Activated CD4-positive, alpha-beta T cell treated with anti-CD3 and anti-CD28 coated beads, Interleukin-2, amount 10 ng/mL, durations not matched to agents 7 days and 5 days (primary cell): ENCODE measurements at places on chromosomes 1 and 21.

DNA sequence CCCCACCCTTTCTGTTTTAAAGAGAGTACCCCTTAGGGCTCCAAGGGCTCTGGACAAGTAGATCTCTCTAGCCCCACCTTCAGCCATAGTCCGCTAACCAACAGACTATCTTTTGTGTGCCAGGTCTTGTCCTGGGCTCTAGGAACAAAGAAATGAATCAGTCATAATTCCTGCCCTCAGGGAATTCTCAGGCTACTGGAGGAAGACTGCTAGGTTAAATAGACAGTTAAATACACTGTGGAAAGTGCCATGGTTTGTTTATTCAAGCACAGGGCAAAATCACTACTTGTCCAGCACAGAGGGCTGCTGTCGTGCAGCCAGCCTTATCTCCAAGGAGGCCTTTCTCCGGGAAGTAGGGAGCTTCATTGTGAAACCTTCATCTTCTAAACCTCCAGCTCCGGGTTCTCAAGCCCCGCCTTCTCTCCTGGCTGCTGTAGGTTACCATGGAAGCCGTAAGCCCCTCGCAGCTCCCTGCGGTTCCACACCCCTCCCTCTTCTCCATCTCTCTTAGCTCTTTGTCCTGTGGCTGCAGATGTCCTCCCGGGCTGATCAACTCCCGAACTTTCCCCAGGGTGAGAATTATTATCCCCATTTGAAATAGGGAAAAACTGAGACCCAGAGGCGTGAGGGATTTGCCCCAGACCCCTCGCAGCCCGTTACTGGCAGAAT lies 29.8 kb downstream of the SHISAL2A start:
- peaks cover 24% of the 10 kb centered on the region for H3K4me1 ChIP-seq
- H3K27me3 ChIP-seq: no peaks in the 10 kb centered on the region
- no peak overlapping the region for H3K4me3 ChIP-seq
- H3K27ac ChIP-seq: no peak overlapping the region

GRCh38 chr21:39504230-39504629 lies 52.5 kb downstream of the SH3BGR start:
- no peaks in the 10 kb centered on the region for H3K4me1 ChIP-seq
- no peaks in the 10 kb centered on the region for H3K36me3 ChIP-seq
- H3K27me3 ChIP-seq: no peaks in the 10 kb centered on the region
- no peak for DNase-seq
- H3K27ac ChIP-seq: no peak overlapping the region
- H3K4me3 ChIP-seq: no peak overlapping the region

DNA sequence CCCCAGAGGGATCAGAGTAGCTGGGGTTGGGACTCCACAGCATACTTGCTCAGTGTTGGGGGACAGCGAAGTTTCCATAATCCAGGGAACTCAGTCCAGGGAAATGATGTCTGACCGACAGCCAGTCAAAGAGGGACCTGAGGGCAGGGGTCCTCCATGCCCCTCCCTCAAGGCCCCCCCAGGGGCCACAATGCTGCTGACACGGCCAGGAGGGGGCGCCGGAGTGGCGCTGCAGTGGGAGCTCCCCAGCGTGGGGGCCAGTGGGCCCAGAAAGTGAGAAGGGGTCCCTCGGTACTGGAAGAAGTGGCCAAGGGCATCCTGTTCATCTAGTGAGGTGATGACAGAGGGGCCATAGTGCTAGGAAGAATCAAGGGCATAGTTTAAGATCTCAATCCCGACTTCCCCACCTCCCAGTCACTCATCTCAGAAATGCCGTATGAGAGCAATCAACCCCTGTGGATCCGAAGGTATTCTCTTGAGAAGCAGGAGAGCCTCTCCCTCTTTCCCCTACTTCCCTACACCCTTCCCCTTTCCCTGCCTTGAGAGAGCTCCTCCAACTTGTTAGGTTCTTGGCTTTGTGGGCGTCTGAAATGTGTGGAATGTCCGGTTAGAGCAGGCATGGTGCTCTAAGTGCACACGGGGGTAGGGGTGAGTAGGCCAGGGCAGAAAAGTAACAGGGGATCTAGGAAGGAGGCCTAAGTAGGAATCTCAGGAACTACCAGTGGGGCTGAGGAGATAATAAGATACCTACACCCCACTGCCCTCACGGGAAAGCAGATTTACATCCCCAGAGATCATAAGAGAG lies 4.1 kb downstream of the NUDT17 start:
- no peak overlapping the region for H3K4me3 ChIP-seq
- no peak overlapping the region for H3K27ac ChIP-seq
- DNase-seq: no peak

DNA sequence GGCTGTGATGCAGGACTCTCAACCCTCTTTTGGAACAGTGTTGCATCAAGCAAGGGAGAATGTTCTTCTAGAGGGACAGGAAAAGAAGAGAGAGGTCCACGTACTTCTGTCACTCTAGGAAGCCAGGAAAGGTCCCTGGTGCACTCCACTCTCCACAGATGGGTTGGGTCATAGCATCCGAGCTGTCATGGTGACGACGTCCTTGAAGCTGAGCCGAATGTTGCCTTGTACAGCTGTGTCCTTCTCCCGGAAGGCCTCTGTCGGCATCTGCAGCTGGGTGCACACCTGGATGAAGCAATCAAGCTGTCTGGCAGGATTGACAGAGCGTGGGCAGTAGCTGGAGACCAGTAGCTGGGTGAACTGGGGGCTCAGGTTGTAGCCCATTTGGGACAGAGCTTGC lies 12.5 kb downstream of the MDM4 start:
- no peak overlapping the region for H3K4me3 ChIP-seq
- peaks cover 67% of the 10 kb centered on the region for H3K36me3 ChIP-seq
- DNase-seq: no peak
- H3K27me3 ChIP-seq: no peaks in the 10 kb centered on the region
- H3K4me1 ChIP-seq: peaks cover 27% of the 10 kb centered on the region

GRCh38 chr1:172019976-172020375 lies 178.7 kb downstream of the DNM3 start:
- no peak for DNase-seq
- H3K27me3 ChIP-seq: peaks cover 18% of the 10 kb centered on the region
- no peaks in the 10 kb centered on the region for H3K36me3 ChIP-seq
- H3K4me3 ChIP-seq: no peak overlapping the region

- no peaks in the 10 kb centered on the region for H3K4me1 ChIP-seq
- H3K36me3 ChIP-seq: no peaks in the 10 kb centered on the region
Observed at GRCh38 chr1:199580300-199580699, 447.2 kb upstream of the NR5A2 start.

DNA sequence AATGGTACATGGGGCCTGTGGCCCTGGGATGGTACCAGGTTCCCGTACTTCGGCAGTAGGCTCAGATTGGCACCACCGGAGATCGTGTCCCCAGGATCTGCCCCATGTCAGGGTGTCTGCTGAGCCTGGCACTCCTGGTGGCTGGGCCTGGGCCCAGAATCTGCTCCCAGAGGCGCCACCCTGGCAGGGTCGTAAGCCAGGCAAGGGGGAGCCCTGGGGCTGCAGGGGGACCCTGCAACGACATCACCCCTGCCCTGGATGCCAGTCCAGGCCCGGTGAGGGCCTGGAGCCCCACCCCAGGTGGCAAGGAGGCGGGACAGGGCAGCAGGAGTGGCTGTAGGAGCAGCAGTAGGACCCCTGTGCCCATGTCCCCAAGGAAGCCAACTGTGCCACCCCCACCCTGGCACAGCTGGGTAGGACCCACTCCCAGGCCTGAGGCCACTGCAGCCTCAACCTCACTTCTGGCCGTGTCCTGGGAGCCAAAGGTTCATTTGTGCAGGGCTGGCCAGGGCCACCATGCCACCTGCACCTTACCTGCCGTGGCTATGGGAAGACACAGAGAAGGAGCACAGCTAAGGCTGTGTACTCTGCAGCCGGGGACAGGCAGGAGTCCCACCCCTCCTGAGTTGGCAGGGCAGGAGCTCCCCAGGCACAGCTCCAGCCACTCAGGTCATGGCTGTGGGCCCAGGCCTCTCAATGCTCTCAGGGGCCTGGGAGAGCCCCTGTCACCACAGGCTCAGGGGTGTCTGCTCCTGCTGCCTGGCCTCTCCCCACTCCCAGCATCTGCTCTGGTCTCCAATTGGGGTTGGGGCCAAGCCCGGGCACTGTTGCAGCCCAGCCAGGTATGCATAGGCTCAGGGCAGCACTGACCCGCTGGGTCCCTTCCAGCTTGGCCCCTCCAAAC lies 141.7 kb downstream of the EIF4G3 start:
- no peak overlapping the region for H3K27ac ChIP-seq
- H3K27me3 ChIP-seq: no peaks in the 10 kb centered on the region
- no peaks in the 10 kb centered on the region for H3K4me1 ChIP-seq
- peaks cover 18% of the 10 kb centered on the region for H3K36me3 ChIP-seq
- H3K4me3 ChIP-seq: no peak overlapping the region

DNA sequence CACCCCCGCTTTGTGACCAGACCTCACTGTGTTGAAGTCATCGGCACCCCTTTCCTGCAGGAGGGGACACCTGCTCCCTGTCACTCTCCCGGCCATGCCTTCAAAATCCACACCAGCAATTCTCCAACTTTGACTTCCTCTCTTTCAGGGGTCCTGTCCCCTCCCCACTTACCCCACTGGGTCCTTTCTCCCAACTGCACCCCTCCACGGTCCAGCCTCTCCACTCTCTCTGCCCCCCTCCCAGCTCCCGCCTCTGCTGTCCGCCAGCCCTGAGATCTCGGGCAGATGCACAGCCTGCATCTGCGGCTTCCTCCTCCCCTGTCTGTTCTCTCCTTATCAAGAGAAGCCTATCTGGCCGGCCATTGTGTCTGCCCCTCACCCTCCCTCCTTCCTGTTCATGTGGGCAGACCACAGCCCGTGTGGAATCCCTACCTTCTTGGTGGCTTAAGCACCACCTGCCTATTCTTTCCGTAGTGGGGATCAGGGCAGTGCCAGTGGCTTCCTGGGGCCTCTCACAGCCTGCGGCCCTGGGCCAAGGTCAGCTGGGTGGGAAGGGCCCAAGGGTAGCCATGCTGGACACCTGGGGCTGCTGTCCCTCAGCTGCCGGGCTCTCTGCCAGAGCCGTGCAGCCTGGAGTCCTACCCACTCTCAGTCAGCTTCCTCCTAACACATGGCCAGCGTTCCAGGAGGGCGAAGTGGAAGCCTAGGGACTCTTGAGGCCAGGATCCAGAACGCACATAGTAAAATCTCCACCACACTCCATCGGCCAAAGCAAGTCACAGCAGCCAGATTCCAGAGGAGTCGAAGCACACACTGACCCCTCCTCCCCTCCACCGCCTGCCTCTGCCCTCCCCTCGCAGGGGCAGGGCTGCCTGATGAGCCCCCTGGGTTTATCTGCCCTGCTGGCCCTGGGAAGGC lies 5.1 kb upstream of the HES4 start:
- H3K27ac ChIP-seq: peak overlapping the region; percentile 74
- peaks cover 4% of the 10 kb centered on the region for H3K36me3 ChIP-seq
- H3K4me1 ChIP-seq: peaks cover 31% of the 10 kb centered on the region
- H3K27me3 ChIP-seq: peaks cover 41% of the 10 kb centered on the region

DNA sequence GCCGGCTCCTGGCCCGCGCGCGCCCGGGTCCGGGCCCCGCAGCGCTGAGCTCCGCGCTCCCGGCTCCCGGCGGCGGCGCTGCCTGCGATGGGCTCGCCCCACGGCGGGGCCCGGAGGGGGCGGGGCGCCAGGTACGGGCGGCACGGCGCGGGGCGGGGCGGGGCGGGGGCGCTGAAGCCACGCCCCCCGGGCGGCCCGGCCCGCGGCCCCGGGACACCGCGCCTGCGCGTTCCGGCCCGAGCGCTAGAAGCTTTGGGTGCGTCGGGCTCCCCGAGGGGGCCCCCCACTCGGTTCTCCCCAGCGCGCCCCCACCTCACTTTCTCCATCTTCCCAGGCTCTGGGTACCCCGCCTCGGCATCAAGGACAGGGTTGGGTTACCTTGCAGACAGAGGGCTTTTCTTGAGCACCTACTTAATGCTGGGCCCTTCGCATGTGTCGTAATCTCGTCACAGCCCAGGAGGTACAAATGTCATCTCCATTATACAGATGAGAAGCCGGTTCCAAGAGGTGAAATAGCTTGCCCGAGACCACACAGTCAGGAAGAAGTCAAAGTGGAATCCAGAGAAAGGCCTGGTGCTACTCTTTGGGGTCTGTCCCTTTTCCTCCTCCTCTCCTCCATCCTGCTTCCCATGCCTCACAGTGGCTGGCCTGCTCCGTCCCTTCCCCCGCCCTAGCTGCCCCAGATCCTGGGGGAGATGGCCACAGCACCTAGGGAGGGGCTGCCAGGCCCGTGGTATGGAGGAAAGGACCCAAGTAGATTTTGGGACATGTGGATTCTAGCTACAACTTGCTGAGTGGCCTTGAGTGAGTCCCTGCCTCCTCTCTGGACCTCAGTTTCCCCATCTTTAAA lies 46.5 kb downstream of the RAP1GAP start:
- H3K4me1 ChIP-seq: peaks cover 4% of the 10 kb centered on the region
- H3K36me3 ChIP-seq: no peaks in the 10 kb centered on the region
- no peak overlapping the region for H3K27ac ChIP-seq
- peaks cover 9% of the 10 kb centered on the region for H3K27me3 ChIP-seq
- peak; percentile 44 for DNase-seq

DNA sequence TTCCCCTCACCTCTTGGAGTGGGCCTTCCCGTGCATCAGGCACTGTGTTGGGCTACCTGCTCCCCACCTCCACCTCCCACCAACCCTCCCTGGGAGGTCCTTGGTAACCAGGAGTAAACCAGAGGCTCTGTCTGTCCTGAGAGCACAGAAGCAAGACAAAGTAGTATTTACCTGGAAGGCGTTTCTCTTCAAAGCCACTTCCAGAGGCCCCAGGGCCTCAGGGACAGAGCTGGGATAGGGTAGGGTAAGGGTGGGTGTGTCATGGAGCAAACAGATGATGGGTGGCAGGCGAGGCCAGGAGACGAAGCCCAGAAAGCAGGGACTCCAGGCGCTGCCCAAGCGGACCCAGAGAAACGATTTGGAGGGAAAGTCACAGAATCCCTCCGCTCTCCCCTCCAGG lies 77.2 kb upstream of the TARDBP start:
- DNase-seq: no peak
- no peak overlapping the region for H3K27ac ChIP-seq
- H3K4me3 ChIP-seq: no peak overlapping the region
- peaks cover 2% of the 10 kb centered on the region for H3K36me3 ChIP-seq
- H3K27me3 ChIP-seq: peaks cover 43% of the 10 kb centered on the region

- peaks cover 15% of the 10 kb centered on the region for H3K27me3 ChIP-seq
- no peak overlapping the region for H3K4me3 ChIP-seq
- H3K27ac ChIP-seq: no peak overlapping the region
- H3K36me3 ChIP-seq: peaks cover 2% of the 10 kb centered on the region
- DNase-seq: no peak
Observed at GRCh38 chr1:8708259-8708658, 109.2 kb downstream of the RERE start.

DNA sequence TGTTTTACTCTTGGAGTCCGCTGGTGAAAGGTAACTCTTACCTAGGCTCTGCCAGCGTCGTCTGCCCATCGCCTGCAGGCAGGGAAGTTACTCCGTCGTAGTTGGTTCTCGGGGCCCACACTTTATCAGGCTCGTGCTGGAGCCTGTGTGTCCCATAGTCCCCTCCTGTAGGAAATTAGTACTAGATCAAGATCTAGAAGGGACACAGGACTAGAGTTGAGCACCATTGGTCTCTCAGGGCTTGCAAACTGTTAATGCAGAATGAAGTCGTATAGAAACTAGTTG lies 940 bp downstream of the SRRM1 start:
- no peaks in the 10 kb centered on the region for H3K27me3 ChIP-seq
- DNase-seq: no peak
- H3K27ac ChIP-seq: peak overlapping the region; percentile 100
- peak overlapping the region; percentile 97 for H3K4me3 ChIP-seq
